ENCODE measurements at places on chromosomes 2 and 18.

- DNase-seq, result no peak
Observed at GRCh38 chr2:18422432-18423165, 137.9 kb downstream of the RDH14 start.

GRCh38 chr2:223537651-223538601 lies 64.2 kb downstream of the SCG2 start:
- peak; percentile 16 for DNase-seq

DNA sequence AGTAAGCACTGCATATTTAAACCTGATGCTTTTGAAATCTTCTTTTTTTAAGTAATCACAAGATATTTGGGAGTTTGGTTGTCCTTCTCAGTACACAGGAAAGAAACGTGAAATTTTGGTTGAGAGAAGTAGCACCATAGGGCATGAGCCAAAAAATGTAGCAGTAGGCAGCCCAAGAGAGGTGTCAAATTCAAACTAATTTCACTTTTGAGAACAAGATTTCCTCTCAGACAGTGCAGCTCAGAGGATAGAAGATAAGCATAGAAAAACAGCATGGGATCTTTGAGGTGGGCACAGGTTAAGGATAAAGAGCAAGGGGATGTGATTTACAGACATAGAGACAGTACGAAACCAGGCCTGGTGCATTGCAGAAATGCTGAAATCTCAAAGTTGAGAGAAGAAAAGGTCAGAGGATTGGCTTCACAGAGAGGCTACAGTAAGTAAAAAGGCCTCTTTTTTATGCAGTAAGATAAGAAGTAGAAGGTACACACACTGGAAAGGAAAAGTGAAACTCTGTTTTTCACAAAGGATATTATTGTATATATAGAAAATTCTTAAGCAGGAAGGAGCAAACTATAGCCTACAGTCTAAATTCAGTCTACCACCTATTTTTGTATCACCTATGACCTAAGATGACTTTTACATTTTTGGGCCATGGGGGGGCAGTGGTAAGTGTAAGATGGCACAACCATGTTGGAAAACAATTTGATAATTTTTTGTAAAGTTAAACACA lies 89.8 kb downstream of the PKP4 start:
- DNase-seq, result no peak

GRCh38 chr2:68216454-68217310 lies 35.6 kb downstream of the PPP3R1 start:
- peak; percentile 29 for DNase-seq

GRCh38 chr18:3384664-3385563 lies 65.1 kb upstream of the TGIF1 start:
- DNase-seq, result no peak

DNA sequence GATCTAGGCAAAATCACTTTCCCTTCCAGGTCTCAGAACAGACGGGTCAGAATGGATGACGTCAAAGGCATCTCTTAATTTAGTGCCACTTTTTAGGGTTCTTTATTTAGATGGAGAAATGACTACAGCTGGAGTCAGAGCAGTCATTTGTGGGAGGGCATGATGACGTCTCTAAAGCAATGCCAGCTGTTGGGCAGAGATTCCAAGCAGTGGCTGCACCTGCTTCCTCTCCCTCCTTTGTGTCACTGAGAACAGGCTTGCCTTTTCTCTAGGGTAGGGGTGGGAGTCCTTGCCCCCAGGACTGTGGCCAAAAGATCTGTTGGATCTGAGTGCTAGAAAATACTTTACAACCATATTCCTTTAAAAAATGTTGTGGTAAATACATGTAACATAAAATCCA lies 28.7 kb upstream of the SKOR2 start:
- DNase-seq, result no peak

GRCh38 chr18:24010673-24011072 lies 3.9 kb upstream of the TTC39C start:
- no peak for DNase-seq

DNA sequence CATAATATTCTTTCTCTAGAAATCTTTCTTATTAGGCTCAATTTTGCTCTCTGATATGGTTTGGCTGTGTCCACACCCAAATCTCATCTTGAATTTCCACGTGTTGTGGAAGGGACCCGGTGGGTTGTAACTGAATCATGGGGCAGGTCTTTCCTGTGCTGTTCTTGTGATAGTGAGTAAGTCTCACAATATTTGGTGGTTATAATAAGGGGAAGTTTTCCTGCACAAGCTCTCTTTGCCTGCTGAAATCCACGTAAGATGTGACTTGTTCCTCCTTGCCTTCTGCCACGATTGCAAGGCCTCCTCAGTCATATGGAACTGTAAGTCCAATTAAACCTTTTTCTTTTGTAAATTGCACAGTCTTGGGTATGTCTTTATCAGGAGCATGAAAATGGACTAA lies 73.8 kb downstream of the CAVIN2 start:
- DNase-seq, result no peak

DNA sequence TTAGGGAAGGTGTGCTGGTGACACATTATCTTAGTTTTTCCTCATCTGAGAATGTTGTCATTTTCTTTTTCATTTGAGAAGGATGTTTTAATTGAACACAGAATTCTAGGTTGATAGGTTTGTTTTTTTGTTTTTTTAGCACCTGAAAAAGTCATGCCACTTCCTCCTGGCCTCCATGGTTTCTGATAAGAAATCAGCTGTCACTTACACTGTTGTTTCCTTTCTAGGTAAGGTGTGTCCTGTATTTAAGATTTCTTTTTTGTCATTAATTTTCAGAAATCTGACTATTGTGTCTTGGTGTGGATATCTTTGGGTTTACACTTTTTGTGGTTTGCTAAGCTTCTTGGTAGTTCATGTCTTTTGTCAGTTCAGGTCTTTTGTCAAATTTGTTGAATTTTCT lies 99.3 kb downstream of the ROCK1 start:
- no peak for DNase-seq

DNA sequence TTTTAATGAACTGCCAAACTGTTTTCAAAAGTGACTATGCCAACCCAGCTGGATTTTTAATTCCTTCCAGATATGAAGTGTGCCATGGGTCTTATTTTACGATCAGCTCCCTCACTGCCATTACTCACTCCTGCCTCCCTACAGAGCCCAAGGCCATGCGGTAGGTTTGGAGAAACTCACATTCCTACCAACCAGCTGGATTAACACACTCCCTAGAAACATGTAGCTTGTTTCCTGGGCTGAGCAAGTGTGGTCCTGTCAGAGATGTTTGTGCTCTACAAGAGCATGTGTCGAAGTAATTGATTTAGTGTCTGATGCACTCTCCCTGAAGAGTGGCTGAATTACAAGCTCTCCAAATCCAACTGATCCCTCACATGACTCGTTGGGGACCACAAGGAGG lies 82.5 kb downstream of the SPP2 start:
- DNase-seq, result peak; percentile 70

DNA sequence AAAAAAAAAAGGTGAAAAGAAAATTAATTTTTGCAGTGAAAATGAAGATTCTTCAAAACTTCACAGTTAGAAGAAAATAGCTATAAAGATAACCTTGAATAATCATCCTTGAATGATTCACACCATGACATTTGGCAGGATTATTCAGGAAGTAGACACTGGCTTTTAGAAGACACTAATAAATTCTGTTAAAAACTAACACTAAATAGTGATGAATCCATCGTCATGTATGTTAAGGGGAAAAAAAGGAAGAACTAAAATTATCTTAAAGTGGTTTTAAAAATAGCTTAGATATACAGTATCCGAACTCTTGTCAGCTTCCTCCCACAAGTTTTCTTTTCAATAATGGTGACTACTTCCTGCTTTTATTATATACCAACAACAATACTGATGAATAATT lies 10.2 kb downstream of the USP37 start:
- no peak for DNase-seq

DNA sequence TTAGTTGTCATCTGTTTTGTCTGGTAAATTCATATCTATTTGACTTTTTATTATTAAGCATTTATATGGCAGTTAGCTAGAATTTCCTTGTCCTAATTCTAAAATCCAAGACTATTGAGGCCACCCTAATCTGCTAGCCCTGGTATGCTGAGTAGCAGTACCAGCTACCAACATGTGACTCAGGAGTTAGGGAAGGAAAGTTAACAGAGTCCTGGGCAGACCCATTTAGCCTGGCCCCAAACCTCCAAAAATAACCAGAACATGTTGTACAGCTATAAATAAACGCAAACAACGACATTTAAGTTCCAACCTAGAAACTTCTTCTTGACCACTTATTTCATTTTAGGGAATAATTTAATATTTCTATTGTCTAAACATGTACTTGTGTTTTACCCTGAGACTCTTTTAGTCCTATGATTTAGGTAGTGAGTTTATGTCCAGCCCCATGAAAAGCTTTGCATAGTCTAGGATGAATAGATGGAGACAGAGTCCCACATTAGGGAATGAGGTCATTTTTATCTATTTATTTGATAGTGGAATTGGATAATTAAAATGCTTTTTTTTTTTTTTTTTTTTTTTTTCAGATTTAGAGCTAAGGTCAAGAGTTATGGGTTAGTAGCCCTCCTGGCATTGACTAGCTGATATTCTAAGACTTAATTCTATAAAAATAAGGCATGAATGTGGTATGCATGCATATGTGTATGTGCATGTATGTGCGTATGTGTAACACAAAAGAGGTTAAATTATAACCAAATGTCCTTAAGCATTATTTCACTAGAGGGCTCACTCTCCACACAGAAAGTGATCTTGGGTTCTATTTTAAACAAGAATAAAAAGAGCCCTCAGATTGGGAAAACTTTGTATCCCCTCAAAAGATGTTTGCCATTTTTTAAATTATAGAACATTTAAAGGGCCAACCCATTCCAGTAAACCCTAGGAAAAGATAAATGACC lies 160.1 kb upstream of the MAPRE2 start:
- DNase-seq, result peak; percentile 7

GRCh38 chr2:42998721-42999120 lies 206.3 kb upstream of the HAAO start:
- no peak for DNase-seq

DNA sequence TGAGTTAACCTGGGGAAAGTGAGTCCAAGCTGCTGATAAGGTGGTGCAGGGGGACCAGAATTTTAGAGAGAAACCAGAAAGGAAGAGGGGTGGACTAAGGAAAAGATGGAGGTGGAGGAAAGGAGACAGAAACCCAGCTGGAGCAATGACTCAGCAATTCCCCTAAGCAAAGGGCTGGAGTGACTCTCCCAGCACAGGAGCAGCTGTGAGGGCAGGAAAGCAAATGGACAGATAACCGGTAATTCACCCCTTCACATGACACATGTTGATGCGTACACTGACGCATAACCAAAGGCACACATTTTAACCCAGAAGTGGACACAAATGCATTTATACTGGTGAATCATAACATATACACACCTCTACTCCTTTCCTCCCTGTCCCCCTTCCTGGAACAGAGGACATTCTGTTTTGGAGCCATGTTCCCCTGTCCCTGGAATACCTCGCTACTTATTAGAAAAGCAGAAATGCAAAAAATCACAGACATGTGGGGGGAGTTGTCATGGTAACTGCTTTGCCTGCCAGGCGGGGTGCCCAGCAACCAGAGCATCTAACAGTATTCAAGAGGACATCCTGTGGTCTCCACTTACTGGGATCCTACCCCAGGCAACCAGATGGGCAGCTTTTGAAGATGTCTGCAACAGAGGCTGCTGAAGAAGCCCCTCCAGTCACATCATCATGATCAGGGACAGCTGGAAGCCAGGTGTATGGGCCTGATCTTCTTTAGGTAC lies 4.7 kb downstream of the CDK5R2 start:
- DNase-seq, result peak; percentile 72

GRCh38 chr2:14910654-14911053 lies 278.1 kb downstream of the LRATD1 start:
- DNase-seq, result no peak

GRCh38 chr2:176997074-176997791 lies 215.4 kb upstream of the HNRNPA3 start:
- DNase-seq, result peak; percentile 67

GRCh38 chr2:191758518-191759507 lies 80.9 kb downstream of the NABP1 start:
- peak; percentile 80 for DNase-seq

DNA sequence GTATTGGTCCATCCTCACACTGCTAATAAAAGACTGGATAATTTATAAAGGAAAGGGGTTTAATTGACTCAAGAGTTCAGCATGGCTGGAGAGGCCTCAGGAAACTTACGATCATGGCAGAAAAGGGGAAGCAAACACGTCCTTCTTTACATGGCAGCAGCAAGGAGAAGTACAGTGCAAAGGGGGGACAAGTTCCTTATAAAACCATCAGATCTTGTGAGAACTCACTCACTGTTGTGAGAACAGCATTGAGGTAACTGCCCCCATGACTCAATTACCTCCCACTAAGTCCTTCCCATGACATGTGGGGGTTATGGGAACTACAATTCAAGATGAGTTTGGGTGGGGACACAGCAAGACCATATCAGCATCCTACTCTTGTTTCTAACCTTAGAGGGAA lies 37.0 kb downstream of the SP100 start:
- no peak for DNase-seq

Measured in EL (cell line).